ENCODE measurements at places on chromosomes 7 and 10.

DNA sequence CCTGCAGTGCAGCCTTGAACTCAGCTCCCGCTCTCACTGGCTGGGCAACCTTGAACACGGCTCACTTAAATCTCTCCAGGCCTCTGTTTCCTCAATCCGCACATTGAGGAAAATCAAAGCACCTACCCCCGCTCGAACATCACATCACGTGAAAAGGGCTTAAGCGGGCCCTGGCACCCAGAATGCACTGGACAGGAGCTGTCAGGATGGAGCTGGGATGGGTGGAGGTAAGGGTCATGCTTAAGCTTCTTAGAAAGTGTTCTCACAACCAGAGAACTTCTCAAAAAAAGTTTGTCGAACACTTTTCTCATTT lies 55.7 kb upstream of the MGMT start:
- DNase-seq: no peak

- no peak for DNase-seq
These were observed 130.1 kb downstream of the OTUD1 start for GRCh38 chr10:23568996-23569395.

DNA sequence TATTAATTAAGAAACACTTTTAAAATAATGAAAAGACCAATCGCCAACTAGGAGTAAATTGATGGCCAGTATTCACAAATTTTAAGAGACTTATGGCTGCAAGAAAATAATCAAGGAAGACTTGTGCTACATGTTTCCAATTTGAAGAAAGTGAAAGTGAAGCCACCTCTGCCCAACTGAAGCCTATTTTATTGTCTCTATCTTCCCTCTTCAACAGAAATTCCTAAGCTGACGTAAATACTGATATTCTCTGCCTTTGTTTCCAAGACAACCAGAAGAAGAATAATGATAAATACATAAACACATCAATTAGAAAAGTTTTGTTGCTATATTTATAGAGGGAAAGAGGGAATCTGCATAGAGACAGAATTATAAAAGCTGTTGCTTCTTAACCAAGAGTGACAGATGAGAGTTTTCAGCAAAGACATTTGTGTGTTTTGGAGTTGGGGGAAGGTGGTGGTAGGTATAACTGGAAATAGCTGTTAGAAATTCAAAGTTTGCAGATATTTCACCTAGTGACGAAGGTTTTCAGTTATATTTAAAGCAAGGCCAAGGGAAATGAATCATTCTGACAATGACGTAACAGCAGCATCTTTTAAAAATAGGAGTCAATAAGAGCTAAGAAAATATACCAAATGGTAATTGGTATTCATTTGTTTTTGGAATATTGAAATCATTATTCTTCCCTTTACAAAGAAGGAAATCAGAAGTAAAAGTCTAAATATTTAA lies 576.6 kb upstream of the SORCS1 start:
- DNase-seq: no peak

- DNase-seq: no peak
These were observed 6.8 kb downstream of the TBATA start for GRCh38 chr10:70778267-70778924.

DNA sequence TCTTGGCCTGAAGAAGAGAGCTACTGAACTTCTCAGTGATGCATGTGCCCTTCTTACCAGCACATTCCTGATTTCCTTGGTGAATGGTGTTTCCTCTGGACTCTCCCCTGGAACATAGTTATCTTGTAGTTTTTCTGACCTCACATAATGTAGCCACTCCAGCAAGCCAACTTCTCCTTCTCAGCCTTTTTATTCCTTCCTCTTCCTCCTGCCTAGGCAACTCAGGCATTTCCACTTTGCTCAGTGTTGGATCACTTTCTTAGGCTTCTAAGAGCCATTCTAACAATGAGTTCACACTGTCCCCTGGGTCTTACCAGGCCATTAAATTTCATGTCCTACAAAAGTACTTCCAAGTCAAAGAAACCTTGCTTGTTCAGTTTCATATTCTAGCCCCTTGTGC lies 3.6 kb upstream of the PTTG1IP2 start:
- no peak for DNase-seq

- DNase-seq: no peak
These were observed 1.9 kb upstream of the INSYN2A start for GRCh38 chr10:127198307-127198706.

- DNase-seq: no peak
These were observed 992 bp upstream of the KIFBP start for GRCh38 chr10:68987611-68988010.

Measured in cortex of kidney (tissue), 1 donor.